Suprapubic skin (tissue), 4 donors: ENCODE measurements at places on chromosomes 7 and 10. TPM values are rescaled to one million over a fixed set of nuclear protein-coding genes. Genes with fewer than 3 reads are reported as not detected.
A peak's percentile ranks its signal among the peaks of the same experiment; 100 is the strongest.

DNA sequence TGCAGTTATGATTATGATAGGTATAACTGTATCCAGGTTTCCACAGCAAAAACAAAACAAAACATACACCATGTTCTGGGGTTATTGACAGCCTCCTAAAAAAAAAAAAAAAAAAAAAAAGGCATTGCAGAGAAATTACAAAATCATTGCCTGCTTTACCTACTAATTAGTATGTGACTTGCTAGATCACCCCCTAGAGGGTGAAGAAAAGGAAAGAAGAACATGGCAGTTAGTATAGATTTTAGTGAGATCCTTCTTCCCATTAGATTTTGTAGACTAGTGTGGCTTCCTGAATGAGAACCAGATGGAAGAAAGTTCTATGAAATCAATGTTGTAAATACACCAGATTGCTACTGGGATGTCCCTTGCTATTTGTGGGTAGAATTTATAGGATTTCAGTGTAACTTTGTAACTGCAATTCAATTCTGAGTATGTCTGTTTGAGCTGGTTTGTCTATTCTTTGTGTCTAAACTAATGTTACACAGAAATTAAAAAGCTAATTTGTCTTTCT lies 24.0 kb upstream of the AGBL3 start:
- no peaks in the 10 kb centered on the region for H3K4me1 ChIP-seq
- DNase-seq, result no peak
- H3K4me3 ChIP-seq, result no peak overlapping the region
- no peak overlapping the region for H3K27ac ChIP-seq
- H3K36me3 ChIP-seq, result peaks cover 61% of the 10 kb centered on the region

DNA sequence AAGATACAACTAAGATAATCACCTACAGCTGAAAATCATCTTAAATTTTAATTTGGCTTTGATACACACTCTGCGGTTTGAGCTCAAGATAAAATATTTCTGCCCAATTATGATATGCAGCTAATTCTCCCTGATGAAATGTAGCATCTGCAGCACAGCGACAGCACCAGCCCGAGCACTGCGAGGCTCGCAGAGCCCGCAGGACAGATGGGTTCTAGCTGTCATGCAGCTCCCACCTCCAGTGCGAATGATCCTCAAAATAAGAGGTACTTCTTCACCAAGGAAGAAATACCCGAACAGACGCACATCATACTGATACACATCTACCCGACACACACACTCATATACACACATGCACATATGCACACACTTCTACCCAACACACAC lies 457.6 kb downstream of the PTPRN2 start:
- peak; percentile 11 for DNase-seq
- H3K36me3 ChIP-seq, result no peaks in the 10 kb centered on the region
- H3K4me1 ChIP-seq, result no peaks in the 10 kb centered on the region
- no peak overlapping the region for H3K27ac ChIP-seq
- no peaks in the 10 kb centered on the region for H3K27me3 ChIP-seq

DNA sequence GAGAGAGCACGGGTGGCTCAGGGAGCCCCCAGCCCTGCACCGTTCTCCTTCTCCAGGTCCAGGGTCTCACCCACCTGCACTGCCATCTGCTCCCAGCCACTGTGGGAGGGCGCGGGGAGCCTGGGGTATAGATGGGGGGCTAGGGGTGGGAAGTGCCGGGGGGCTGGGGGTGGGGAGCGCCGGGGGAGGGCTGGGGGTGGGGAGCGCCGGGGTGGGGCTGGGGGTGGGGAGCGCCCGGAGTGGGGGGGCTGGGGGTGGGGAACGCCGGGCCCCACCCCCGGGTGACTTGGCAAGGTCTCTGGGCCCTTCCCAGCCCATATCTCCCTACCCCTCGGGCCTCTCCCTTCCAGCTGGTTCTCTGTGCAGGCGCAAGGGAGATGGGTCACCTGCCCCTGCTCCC lies at the start of gene GRIFIN:
Gene GRIFIN, minus strand, starts transcription at position 101 of the 400 bp plus-strand sequence. Its CDS starts 15 bp downstream, at position 86.
- no peaks in the 10 kb centered on the region for H3K36me3 ChIP-seq
- no peak within 1 kb of the TSS for H3K4me3 ChIP-seq
- H3K4me1 ChIP-seq, result peaks cover 32% of the 10 kb centered on the region
- no peaks in the 10 kb centered on the region for H3K27me3 ChIP-seq

GRCh38 chr7:75743455-75743859 lies 4.7 kb upstream of the HIP1 start:
- DNase-seq, result no peak
- no peaks in the 10 kb centered on the region for H3K36me3 ChIP-seq
- no peak overlapping the region for H3K4me3 ChIP-seq
- H3K27ac ChIP-seq, result no peak overlapping the region
- no peaks in the 10 kb centered on the region for H3K27me3 ChIP-seq

GRCh38 chr10:70886921-70887665 lies 1.3 kb downstream of the PCBD1 start:
- peaks cover 18% of the 10 kb centered on the region for H3K4me1 ChIP-seq
- no peak for DNase-seq
- no peak overlapping the region for H3K27ac ChIP-seq
- peaks cover 20% of the 10 kb centered on the region for H3K36me3 ChIP-seq
- peak overlapping the region; percentile 89 for H3K4me3 ChIP-seq

SAMD9 gene
- total RNA-seq, result 3.4 TPM

DNA sequence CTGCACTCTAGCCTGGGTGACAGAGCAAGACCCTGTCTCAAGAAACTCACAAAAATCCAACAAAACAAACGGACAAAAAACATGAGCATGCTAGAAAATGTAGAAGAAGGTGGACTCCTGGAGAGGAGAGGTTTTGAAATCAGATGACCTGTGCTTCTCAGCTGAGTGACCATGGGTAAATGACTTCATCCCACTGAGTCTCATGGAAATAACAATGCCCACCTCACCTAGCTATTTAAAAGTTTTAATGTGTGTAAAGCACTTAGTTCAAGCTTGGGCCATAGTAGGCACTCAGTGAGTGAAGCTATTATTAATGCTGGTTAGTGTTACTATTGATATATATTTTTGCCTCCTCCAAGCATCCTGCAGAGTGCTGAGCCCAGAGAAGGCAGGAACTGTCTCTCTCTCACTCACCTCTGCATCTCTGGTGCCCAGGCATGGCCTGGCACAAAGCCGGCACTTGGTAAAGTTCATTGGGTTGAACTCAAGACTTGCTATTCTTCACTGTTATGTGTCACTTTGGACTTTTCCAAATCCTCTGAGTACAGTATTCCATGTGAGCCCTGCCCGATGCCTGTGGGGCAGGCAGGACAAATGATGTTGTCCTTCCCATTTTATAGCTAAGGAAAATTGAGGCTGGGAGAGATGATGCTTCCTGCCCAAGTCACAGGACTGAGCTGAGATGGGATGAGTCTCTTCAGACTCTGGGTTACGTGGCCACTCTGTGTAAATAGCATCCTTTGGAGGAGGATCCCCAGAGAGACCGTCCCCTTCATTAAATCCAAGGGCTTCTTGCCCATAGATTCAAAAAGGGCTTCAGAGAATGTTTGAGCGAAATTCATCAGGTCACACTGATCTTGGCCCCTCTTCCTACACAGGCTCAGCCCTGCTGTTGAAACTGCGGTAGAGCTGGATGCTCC lies 81.4 kb upstream of the EMX2 start:
- peak overlapping the region; percentile 83 for H3K27ac ChIP-seq
- H3K36me3 ChIP-seq, result no peaks in the 10 kb centered on the region
- H3K4me3 ChIP-seq, result no peak overlapping the region
- DNase-seq, result no peak

- no peak overlapping the region for H3K27ac ChIP-seq
- H3K27me3 ChIP-seq, result no peaks in the 10 kb centered on the region
- H3K4me3 ChIP-seq, result no peak overlapping the region
Measured at GRCh38 chr7:144738708-144739314, 97.0 kb downstream of the TPK1 start.

- DNase-seq, result peak; percentile 44
- H3K4me3 ChIP-seq, result no peak overlapping the region
- peaks cover 18% of the 10 kb centered on the region for H3K36me3 ChIP-seq
- peaks cover 74% of the 10 kb centered on the region for H3K4me1 ChIP-seq
- peak overlapping the region; percentile 72 for H3K27ac ChIP-seq
Measured at GRCh38 chr10:71836596-71836974, 14.5 kb downstream of the PSAP start.

UBE3C gene
- 81.4 TPM for total RNA-seq

GRCh38 chr7:117284692-117285091 lies 38.2 kb downstream of the WNT2 start:
- no peak for DNase-seq
- H3K4me3 ChIP-seq, result no peak overlapping the region
- H3K4me1 ChIP-seq, result peaks cover 8% of the 10 kb centered on the region
- no peaks in the 10 kb centered on the region for H3K27me3 ChIP-seq
